ENCODE measurements at places on chromosomes 2 and 18.

- DNase-seq, result no peak
Observed at GRCh38 chr18:50947899-50948298, 19.9 kb upstream of the ELAC1 start.

GRCh38 chr2:240499309-240500301 is 58.2 kb downstream of the ANKMY1 start:
- no peak for DNase-seq

DNA sequence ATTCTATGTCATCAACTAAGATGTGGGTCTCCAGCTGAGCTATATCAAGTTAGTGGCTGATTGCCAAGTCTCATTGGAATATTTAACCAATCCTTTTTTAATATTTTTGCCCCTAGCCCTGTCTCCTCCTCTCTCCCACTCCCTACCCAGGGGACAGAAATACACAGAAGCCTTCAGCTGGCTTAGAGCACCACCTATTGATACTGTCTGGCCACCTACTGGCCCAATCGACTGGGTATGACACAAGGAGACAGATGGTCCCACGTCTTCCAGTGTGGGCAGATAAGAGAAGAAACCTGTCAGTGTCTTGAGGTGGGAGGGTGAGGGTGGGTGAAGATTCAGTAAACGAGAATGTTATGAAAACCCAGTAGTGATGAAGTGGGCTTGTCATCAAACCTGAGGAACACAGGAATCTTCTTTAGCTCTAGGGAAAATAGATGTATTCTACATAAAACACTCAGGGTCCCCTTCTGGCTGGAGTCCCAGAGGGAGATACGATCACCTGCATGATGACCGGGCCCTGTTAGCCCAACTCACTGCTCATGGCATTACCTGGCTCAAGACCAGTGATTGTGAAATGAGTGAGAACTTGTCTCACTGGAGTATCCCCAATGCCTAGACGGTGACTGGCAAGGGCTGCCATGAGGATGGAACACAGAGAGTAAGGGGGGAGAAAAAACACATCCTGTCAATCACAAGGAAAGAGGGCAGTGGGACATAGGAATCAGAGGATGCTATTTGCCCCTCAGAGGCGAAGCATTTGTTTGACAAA is 26.7 kb downstream of the POLR1A start:
- DNase-seq, result peak; percentile 20

DNA sequence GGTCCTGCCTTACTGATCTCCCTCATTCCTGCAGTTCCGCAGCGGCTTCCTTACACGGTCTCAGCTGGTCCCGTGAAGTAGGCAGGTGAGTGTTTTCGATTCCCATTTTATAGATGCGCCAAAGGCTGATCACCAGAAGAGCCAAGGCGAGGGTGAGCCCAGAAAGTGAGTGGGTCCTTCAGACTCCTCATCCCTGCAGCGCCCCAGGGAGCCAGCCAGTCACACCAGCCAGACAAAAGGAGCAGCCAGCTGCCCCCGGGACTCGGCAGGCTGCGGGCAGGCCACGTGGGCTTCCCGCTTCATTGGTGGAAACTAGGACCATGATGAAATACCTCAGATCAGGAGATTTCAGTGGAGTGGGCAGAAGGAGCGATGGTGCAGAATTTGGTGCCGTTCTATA is 85.9 kb downstream of the SMAD7 start:
- DNase-seq, result no peak
